Fibroblast of the conjunctiva (primary cell): ENCODE measurements at places on chromosomes 7 and 10.

GRCh38 chr10:30832749-30833627 is 198.7 kb downstream of the ZNF438 start:
- no peak for DNase-seq

- no peak for DNase-seq
Observed at GRCh38 chr10:17179002-17179401, 22.5 kb downstream of the TRDMT1 start.

GRCh38 chr7:155487509-155488482 is 29.9 kb downstream of the EN2 start:
- no peak for DNase-seq

DNA sequence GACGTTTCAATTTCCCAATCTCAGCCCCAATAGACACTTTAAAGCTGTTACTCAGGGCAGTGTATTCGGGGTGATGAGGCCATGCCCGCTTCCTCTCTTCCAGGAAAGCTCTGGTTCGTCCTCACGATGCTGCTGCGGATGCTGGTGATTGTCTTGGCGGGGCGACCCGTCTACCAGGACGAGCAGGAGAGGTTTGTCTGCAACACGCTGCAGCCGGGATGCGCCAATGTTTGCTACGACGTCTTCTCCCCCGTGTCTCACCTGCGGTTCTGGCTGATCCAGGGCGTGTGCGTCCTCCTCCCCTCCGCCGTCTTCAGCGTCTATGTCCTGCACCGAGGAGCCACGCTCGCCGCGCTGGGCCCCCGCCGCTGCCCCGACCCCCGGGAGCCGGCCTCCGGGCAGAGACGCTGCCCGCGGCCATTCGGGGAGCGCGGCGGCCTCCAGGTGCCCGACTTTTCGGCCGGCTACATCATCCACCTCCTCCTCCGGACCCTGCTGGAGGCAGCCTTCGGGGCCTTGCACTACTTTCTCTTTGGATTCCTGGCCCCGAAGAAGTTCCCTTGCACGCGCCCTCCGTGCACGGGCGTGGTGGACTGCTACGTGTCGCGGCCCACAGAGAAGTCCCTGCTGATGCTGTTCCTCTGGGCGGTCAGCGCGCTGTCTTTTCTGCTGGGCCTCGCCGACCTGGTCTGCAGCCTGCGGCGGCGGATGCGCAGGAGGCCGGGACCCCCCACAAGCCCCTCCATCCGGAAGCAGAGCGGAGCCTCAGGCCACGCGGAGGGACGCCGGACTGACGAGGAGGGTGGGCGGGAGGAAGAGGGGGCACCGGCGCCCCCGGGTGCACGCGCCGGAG is 2.6 kb downstream of the GJD4 start:
- DNase-seq = no peak

DNA sequence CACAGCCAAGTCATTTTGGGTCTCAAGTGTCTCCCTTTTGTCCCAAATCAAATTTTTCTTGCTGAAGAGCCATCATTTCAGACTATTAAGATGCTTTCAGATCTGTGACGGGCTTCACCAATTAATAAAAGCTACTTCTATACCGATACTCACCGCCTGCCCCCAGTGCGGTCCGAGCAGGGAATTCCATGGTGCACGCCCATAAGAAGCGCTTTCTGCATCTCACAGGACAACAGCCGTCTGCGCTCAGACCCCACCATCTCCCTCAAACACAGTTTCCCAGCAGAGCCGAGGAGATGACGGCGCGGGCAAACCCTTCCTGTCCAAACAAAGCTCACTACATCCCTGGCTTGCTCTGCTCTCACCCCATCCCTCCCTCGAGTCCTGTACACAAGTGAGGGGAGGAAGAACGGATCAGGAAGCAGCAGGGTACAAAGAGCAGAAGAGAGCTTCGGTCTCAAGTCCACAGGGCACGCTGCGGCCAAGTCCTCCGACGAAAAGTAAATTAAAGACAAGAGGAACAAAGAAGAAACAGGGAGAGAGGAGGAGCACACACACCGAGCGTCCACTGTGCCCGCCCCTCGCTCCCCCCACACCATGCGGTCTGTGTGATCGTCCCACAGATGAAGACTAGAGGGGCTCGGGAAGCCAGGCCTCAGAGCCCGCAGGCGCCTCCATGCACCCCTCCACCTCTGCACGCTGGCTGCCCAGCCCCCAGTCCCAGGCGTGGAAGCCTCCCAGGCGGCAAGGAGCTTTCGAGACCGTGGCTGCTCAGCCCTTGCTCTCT is 121.9 kb downstream of the MAD1L1 start:
- DNase-seq = no peak

DNA sequence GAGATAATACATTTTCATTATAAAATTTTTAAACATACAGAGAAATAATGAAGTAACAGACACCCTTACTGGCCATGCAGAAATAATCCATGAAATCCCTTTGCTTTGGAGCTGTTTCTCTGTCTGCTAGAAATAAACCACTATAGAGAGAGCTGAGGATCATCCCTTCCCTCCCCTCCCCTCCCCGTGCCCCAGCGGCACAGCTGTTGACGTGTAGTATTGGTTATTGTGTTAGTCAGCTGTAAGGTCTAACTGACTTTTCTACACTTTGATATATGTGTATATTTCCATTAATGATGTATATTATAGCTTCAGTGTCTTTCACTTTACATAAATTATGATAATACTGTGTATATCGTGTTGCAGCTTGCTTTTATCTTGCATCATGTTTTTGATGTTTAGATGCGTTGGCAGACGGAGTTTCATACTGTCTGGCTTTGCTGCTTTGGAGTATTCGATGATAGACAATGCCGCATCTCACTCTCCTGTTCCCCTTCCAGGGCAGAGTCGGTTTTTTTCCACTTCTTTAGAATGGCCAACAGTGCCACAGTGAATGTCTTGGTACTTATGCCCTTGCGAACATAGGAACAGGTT is 27.4 kb upstream of the GRID1 start:
- no peak for DNase-seq

DNA sequence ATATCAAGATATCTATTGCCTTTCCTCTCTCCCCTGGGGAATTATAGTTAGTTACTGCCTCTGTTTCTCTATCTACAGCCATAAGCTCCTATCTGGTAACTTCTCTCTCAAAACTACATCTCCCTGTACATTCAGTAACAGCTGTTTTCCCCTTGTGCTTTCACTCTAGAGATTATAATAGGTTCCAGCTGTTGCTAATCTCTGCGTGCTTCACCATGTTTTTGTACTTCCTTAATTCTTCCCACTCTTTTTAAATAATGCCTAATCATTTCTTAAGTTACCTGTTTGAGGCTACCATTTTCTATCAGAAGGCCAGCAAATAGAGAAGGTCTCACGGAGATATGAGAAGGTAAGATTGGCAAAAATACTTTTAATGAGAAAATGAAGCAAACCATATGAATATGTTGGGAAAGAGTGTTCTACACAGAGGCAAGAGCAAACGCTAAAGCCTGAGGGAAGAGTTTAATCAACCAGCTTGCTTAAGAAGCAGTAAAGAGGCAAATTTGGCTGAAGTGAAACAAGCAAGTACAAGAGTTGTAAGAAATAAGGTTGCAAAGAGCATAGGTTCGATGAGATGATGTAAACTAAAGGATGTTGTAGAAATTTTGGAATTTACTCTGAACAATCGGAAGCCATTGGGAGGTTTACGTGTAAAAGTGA is 101.9 kb upstream of the HGF start:
- peak; percentile 35 for DNase-seq

- DNase-seq = no peak
Observed at GRCh38 chr10:52977581-52977980, 205.0 kb upstream of the MBL2 start.

- no peak for DNase-seq
Observed at GRCh38 chr10:69500864-69501468, 49.7 kb downstream of the TSPAN15 start.

GRCh38 chr10:28320090-28320489 is 17.2 kb upstream of the MPP7 start:
- DNase-seq = no peak

GRCh38 chr10:124650820-124651401 is 93.3 kb downstream of the FAM53B start:
- DNase-seq = no peak

GRCh38 chr10:97540669-97541500 is 31.7 kb upstream of the ANKRD2 start:
- DNase-seq = no peak

- DNase-seq = no peak
Observed at GRCh38 chr7:100466653-100467605, 2.9 kb upstream of the SPACDR start.

DNA sequence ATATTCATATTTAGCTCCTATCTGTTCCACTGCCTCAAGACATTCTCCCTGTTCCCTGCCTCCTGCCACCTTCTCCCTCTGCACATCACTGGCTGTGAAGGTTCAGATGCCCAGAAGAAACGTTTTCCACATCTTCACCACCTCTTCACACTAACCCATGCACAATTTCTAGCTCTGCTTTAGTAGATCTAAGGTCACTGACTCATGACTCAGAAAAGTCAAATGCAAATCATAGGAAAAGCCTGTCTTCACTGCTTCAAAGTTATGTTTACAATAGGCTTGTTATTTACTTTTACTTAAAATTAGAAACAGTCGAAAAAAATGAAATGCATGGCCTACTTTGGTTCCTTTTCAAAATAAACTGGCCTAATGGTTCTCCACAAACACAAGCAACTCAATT is 2.5 kb downstream of the SCRN1 start:
- no peak for DNase-seq

GRCh38 chr7:5231811-5232484 is 41.9 kb downstream of the WIPI2 start:
- DNase-seq = no peak

GRCh38 chr7:135930565-135931461 is 46.3 kb downstream of the MTPN start:
- DNase-seq = peak; percentile 8

DNA sequence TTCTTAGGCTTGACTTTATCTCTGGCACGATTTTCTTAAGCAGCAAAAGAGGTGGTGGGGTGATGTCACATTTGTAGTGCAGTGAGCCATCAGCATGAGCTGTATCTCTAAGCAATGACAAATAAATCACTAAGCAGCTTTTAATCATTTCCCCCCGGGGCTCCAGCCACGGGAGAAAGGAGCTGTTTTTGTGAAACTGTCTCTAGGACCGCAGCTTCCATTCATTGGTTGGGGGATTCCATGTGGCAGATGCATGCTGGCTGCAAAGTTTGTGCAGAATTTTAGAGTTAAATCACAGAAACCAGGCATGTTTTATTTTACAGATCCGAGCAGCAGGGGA is 464 bp downstream of the KIAA1217 start:
- DNase-seq = no peak

DNA sequence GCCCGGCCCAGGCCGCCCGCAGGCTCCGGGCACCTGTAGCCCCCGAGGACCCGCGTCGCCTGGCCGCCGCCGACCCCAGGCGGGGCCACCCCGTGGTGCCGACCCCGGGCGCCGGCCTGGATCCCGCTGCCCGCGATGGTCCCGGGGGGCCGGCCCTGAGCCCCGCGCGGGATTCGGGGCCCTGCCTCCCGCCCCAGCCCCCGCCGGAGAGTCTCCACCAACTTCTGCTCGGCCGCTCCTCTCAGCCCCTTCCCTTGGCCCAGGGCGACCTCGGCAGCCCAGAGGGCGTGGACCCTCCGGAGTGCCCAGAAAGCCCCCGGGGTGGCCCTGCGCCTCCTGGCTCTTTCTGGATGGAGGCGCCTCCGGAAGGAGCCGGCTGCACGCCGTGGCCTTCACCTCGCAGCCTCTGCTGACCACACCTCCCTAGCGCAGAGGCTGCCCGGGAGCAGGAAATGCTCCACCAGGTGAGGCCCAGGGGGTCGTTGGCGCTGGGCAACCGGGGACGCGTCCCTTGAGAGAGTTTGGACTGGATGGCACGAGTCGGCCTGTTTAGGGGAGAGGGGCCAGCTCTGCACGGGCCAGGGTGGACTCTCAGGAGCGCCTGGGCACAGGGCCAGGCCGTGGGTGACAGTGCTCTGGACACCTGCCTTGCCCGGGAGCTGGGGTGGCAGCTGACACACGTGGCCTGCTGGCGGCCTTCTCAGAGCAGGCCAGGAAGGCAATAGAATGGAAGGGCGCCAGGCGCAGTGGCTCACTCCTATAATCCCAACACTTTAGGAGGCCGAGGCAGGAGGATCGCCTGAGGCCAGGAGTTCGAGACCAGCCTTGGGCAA is 529 bp downstream of the ZNF853 start:
- DNase-seq = no peak

DNA sequence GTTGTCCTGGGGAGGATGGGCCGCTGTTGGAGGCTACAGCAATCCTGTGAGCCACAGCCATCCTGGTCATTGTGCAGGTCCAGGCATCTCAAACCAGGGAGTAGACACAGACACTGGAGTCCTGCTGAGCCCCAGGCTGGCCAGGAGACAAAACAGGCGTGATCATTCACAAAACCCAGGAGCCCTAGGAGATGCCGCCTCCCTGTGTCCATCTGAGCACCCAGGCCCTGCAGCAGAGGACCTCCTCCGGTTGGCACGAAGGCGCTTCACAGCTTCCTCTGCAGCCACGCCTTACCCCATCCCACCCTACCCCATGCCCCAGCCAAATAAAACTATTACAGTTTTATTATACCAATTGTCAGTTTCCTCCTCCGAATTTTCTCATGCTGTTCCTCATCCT is 183.6 kb downstream of the PLXNA4 start:
- no peak for DNase-seq

GRCh38 chr7:116697761-116698160 is 25.8 kb downstream of the MET start:
- no peak for DNase-seq

GRCh38 chr7:23470330-23471105 is at the start of gene IGF2BP3:
TSS of gene IGF2BP3 (minus strand) at chr7:23470491. CDS start at chr7:23470110, 381 bp downstream.
- peak; percentile 96 for DNase-seq

GRCh38 chr7:142508251-142508650 is 241.0 kb upstream of the PRSS1 start:
- no peak for DNase-seq

DNA sequence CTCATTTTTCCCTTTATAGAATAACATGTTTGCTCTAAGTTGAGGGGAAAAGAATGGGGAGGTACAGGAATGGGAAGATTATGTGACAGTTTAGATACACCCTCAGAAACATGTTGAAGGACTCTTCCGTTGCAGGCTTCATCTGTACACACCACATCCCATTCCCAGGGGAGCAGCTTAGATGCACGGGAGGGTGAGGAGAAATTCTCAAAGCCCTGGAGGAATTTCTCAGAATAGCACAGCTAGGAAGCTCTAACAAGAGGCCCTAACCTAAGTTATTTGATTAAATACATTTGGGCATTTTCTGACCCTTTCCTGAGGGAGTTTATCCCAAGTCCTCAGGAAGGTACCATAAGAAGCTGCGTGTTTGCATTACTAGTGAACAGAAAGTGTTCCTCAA is 660.2 kb upstream of the IGFBP3 start:
- DNase-seq = no peak

DNA sequence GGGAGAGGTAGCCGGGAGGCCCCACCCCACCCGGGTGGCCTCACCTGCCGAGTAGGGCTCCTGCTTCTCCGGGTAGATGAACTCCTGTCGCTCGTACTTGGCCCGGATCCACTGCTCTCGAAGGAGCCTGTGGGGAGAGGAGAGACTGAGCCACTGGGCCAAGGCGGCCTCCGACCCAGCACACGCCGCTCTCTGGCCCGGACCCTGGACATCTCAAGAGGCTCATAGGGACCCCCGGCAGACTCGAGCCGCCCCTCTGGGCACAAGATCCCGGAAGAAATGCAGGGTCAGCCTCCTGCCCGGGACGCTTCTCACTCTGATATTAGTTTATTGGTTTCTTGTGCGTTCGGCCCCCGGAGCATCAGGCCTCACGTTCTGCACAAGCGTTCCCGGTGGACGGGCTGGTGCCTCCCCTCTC is 34.5 kb downstream of the ADAP1 start:
- no peak for DNase-seq

GRCh38 chr10:75764974-75765788 is 333.8 kb downstream of the LRMDA start:
- DNase-seq = no peak
